HCT116 (cell line): ENCODE measurements at places on chromosomes 3 and 15. TPM values are rescaled to one million over a fixed set of nuclear protein-coding genes. Genes with fewer than 3 reads are reported as not detected.

DNA sequence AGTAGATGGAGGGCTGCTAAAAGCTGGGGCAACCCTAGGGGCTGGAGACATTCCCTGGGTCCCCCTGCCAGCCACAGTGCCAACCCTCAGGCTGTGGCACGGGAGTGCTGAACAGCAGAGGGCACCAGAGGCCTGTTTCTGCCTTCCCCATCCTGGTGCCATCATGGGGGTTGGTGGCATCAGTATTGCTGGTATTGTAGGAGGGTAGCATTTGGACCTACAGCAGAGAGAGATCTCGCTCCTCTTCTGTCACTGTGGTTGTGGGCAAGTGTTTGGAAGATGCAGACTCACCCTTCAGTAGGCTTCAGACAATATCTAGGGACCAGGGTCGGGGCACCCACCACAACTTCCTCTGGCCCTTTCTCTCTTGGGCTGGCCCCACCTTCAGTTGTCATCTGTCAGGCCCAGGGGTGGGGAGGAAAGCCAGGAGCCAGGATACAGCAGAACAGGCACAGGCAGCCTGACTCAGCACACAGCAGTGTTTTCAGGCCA lies 123.5 kb downstream of the RPLP1 start:
- DNase-seq, result peak; percentile 15
- no peaks in the 10 kb centered on the region for H3K4me1 ChIP-seq
- no peaks in the 10 kb centered on the region for H3K36me3 ChIP-seq
- no peak overlapping the region for H3K4me3 ChIP-seq
- no peak overlapping the region for H3K27ac ChIP-seq

DNA sequence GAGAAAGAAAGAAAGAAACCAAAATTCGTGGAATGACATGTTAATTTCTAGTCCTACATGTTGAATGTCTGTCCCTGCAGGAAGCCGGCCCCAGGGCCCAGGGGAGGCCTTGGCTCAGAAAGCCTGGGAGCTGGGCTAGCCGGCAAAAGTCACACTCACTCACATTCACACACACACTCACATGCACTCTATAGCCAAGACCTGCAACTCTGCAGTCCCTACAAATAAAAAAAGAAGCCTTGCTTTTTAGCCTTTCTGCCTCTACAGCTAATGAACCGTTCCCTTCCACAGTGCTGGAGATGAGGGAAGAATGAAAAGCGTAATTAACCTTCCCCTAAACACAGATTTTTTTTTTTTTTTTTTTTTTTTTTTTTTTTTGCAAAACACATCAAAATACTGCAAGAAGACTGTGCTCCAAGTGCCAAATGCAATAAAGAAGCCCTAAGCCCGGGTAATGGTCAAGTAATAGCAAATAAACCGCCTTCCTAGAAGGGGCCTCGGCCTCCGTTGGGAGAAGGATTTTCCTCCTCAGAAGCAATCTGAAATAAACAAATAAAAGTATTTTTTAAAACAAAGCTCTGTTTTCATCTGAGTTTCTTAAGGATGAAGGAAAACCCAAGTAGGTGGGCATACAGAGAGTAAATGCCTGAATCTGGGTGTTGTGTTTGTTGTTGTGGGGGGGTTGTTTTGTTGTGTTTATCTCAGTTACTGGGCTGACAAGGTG lies 4.3 kb downstream of the MECOM start:
- no peaks in the 10 kb centered on the region for H3K4me1 ChIP-seq
- H3K27me3 ChIP-seq, result peaks cover 10% of the 10 kb centered on the region
- no peak overlapping the region for H3K4me3 ChIP-seq

DNA sequence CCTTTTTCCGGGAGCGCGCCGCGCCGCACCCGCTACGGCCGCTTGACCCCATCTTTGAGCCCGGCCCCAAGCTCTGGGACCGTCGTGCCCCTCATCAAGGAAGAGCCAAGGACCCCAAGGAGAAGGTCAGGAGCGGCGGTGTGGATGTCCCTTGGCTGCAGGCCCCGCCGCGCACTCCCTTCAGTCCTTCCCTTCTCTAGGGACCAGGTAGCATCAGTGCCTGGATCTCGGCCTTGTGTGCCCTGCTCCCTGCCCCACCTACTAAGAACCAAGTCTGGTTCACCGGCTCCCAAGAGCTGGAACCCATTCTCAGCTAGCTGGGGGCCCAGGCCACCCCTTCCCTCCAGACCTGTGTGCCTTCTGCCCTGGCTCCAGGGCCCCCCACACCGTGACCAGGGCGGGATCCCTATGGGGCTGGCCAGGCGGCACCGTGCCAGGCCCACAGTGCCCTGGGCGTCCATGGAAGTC lies 69.3 kb upstream of the CGNL1 start:
- no peak overlapping the region for H3K27ac ChIP-seq
- H3K4me1 ChIP-seq, result no peaks in the 10 kb centered on the region
- no peaks in the 10 kb centered on the region for H3K27me3 ChIP-seq
- no peak for DNase-seq

GRCh38 chr3:59189526-59189925 lies 139.7 kb upstream of the CFAP20DC start:
- H3K4me3 ChIP-seq, result no peak overlapping the region
- no peak overlapping the region for H3K27ac ChIP-seq
- H3K36me3 ChIP-seq, result no peaks in the 10 kb centered on the region
- no peaks in the 10 kb centered on the region for H3K27me3 ChIP-seq

DNA sequence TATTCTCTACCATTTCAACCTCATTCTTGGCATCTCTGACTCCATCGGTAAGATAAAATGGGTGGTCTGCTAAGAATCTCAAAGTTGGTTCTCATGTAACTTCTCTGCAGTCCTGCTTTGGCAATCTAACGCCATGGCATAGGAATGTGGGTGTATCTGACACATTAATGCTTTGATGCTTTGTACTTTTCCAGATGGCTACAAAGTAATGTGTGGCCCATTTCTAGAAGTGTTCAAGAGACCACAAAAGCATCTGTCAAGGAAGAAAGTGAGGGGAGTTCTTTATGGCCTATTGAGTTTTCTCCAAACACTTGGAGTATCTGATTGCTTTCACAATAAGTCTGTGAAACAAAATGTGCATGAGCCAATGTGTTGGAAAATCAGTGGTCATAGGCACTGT lies 339.9 kb upstream of the TGFBR2 start:
- no peak overlapping the region for H3K4me3 ChIP-seq
- no peak for DNase-seq
- H3K27ac ChIP-seq, result no peak overlapping the region
- no peaks in the 10 kb centered on the region for H3K36me3 ChIP-seq
- no peaks in the 10 kb centered on the region for H3K27me3 ChIP-seq

ASB14 gene
- total RNA-seq, result not detected

GRCh38 chr15:70447928-70448698 lies 315.2 kb downstream of the UACA start:
- H3K4me3 ChIP-seq, result no peak overlapping the region
- H3K27me3 ChIP-seq, result peaks cover 13% of the 10 kb centered on the region; the same call in 1 of the 2 replicates
- no peak overlapping the region for H3K27ac ChIP-seq

PATL2 gene
- total RNA-seq, result 1.2 TPM

SMCO1 gene
- not detected for total RNA-seq
